ENCODE measurements at places on chromosomes 6 and 20.

DNA sequence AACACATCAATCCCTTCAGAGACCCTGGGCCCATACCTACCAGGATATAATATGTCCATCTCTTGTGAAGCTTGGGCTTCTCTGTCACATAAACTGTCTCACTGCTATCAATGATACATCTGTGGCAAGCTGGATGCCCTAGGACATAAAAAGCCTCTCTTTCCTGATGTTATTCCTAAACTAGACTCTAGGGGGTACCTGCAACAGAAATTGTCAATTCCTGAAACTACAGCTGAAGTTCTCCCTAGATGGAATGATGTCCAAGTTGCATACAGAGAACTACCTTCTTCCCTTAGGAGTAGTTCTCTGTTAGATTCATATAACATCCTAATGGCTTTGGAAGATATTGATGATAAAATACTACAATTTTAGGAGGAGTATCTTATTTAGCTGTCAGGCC is 35.8 kb downstream of the TBX18 start:
- no peak for DNase-seq

GRCh38 chr6:33720998-33721397 is 9.5 kb upstream of the UQCC2 start:
- no peak for DNase-seq

GRCh38 chr6:158124288-158124687 is 43.8 kb downstream of the SERAC1 start:
- no peak for DNase-seq

DNA sequence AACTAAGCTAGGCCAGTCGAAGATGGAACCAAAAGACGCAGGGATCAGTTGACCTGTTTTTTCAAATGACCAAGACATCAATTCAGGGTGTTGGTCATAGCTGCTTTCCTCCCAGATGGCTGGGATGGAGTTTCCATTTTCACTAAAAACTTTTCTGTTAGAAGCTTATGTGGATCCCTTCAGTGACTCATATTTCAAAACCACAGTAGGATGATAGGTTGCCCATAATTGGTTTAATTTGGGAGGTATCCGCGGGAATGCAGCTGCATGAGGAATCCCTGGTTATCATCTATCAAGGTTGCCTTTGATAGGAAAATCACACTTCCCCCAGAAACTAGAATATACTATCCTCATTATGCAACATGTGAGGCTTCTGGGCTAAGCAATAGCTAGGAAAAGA is 150.9 kb upstream of the MLIP start:
- DNase-seq = no peak
